ENCODE measurements at places on chromosomes 4 and X.

DNA sequence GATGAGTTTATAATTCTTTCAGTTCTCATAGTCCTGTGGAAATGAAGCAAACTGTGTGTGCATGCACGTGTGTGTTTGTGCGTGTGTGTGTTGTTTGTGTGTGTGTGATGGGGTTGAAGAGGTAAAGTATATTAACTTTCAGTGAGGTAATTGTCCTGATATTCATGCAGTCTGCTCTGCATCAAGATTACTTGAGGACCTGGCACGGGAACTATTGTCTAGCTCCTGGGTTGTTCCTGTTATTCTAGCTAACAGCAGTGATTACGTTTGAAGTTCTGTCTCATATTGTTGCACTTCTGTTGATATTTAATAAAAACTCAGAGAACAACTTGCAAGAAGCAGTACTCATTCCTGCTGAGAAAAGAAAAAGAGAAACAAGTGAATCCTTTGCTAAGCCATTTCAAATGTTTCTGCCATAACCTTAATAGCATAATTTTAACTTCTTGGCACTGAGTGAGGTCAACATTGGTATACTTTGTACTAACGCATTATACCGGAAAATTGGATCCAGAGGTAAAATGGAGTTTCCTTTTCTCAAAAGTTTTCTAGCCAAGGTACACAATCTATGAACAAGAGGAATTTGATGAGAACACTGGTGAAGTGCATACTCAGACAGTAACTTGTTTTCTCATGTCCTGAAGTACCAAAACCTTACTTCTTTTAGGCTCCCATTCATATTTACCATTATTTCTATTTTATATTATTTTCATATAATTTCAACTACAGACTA is 113.2 kb downstream of the SPCS3 start:
- ATAC-seq = no peak

DNA sequence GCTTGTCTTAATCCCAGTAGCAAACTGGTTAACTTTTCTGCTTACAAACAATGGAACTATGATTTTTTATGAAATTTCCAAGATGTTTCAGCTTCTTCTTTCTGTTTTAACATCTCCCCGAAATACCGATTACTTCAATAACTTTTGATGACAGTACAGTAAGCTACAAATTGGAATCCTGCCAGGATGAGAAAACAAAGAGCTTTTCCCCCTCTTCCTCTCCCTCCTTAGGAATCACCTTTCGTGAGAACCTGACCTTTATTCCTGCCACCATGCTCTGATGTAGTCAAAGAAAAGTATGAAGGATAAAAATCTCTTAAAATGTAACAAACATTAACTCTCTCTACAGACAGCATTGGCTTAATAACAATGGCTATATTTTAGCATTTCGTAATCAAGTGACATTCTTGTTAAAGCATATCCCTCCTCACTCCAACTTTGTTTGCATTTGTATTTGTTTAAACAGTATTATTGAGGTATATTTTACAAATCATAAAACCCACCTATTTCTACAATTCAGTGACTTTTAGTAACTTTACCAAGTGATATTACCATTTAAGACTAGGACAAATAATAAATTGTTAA is 148.7 kb upstream of the NAP1L5 start:
- ATAC-seq = no peak

DNA sequence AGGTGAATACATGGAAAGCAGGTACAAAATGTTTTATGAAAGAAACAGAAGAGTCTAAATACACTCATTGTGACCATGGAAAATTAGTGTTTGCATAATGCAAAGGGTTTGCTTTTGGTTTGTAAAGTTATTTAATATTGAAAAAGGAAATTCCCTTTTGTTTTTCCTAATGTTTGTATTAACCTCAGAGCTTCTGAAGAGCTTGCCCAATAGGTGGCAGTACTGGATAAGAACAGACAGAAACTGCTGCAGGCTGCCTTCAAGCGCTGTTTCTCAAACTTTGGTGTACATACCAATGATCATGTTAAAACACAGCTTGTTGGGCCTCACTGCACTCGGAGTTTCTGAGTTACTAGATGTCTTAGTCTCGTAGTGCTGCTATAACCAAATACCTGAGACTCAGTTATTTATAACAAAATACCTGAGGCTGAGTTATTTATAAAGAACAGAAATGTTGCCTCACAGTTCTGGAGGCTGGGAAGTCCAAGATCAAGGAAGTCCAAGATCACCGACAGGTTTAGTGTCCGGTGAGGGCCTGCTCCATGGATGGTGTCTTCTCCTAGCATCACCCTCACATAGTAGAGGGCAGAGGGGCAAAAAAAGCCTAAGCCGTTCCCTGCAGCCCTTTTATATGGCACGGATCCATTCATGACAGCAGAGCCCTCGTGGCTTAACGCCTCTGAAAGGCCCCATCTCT is 54.2 kb downstream of the SUPT20HL2 start:
- peak; percentile 68 for ATAC-seq

- ATAC-seq = peak; percentile 75
Measured at GRCh38 chrX:18983666-18984380, at the start of gene PHKA2. TSS of gene PHKA2 (minus strand) at chrX:18984114. CDS start at chrX:18983932, 182 bp downstream.

GRCh38 chr4:98658287-98659105 is at the start of gene TSPAN5:
TSS of gene TSPAN5 (minus strand) at chr4:98658611.
- ATAC-seq = peak; percentile 86

All from motor neuron (in vitro differentiated cells).